ENCODE measurements at places on chromosomes 11 and 22.
A peak's percentile ranks its signal among the peaks of the same experiment; 100 is the strongest.

DNA sequence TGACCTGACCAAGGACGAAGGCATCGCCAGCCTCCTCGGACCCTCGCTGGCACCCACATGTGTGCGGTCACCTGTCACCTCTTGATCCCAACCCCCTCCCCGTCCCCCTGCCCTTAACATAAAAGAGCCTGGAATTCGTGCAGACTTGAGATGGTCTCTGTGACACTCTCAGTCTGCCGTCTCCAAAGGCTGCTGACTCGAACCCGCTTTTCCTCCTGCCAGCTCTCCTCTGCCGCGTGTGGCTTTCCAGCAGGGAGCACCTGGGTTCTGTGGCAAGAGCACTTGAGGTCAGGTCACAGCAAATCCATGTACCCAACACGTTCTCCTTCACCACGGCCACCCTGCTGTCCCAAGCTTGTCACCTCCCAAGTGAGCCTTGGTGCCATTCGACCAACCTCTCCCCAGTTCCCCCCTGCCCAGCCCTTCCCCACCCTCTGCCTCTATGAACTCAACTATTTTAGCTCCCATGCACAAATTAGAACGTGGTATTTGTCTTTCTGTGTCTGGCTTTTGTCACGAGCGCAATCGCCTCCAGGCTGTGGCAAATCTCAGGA is 207.6 kb downstream of the BRD1 start:
- DNase-seq: no peak

- DNase-seq: no peak
These were observed 15.3 kb downstream of the CLPB start for GRCh38 chr11:72418834-72419560.

- DNase-seq: no peak
These were observed 29.0 kb downstream of the PRRG4 start for GRCh38 chr11:32858731-32859130.

DNA sequence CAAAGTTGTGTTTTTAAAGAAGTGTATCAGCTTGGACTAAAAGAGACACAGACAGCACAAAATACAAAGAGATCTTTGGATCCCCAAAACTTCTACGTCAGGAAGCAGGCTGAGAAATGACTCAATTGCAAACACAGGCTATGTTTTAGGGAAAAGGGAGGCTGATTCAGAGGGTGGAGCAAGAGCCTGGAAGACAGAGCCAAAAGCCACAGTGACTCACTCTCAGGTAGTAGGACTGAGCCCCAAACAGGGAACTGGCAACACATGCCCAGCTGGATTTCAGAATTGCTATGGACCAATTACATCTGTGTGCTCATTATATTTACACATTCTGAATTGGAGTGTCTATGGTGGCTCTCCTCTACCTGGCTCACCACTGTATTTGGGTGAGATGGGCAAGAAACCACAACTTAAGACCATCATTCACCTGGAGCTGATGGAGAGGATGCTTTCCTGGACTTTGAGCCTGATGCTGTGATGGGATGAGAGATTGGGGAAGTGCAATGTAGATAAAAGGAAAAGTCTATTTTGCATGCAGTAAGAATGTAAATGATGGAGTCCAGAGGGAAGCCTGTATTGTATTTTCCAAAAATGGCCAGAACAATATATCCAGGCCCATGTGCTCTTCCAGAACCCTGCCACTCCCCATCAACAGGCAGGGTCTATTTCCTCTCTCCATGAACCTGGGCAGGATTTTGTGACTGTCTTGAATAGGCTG is 20.8 kb upstream of the LINC01488 start:
- DNase-seq: no peak

- DNase-seq: peak; percentile 52
These were observed 718 bp downstream of the FADS2 start for GRCh38 chr11:61828629-61829407.

DNA sequence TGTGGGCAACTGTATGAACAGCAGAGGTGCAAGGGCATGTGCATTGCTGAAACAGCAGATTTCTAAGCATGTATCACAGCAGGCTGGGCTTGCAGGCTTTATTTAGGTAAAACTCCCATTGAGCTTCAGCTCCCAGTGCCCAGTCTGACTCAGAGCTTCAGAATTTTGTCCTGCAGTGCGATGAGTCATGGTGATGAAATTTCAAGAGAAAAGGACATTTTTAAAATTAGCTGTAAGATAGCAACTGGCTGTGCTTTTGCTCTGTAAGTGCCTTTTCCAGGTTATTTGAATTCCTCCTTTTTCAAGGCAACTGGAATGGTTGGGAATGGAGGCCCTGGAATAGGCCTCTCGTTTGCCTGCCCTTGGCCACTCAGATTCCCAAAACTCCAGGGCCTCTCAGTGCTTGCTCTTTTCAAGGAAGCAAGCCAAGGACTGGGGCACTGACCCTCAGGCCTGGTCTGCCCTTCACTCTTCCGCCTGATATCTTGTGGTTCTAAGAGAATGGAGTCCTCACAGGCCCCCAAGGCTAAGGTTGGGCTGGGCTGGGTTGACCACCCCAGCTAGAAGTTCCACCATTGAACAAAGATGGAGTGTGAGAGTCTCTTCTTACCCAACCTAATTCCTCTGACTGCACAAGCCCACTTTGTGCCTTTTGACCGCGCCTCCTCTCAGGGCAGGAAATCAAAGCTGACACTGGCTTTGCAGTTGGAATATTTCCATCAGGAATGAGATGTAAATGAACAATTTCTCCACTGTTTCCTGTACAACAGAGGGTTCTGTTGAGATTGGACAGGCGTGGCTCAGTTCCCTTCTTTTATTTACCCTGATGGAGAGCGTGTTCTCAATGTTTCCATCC is 59.5 kb upstream of the PRSS23 start:
- DNase-seq: no peak

DNA sequence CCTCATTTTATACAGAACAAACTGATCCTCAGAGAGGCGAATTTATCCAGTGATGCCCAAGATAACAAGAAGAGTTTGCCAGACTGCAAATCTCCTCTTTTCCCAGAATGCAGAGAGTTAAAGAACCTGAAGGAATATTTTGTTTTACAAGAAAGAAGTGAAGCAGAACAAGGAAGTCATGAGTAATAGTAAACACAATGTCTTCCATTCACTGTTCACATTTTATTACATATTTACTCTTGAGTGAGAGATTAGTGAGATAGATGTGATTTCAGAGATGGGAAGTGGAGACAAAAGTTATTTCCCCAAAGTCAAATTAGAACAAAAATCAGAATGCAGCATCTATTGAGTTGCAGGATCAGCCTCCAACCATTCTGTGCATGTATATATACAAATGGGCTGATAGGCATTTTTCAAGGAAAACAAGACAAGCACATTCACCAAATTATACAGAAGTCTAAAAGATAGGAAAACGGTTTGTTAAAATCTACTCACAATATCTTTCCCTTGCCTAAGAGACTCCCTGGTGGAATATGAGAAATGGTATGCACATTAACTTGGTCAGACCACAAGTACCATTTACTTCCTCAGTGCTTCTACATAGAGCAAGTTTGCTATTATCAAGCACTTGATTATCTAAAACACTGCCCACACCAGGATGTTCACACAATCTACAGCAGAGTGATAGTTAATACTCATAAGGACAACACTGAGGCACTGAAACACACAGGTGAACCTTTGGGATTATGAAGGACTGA is 12.0 kb downstream of the GUCY1A2 start:
- no peak for DNase-seq

GRCh38 chr11:50298182-50298988 is 265.7 kb downstream of the OR4C45 start:
- DNase-seq: no peak

DNA sequence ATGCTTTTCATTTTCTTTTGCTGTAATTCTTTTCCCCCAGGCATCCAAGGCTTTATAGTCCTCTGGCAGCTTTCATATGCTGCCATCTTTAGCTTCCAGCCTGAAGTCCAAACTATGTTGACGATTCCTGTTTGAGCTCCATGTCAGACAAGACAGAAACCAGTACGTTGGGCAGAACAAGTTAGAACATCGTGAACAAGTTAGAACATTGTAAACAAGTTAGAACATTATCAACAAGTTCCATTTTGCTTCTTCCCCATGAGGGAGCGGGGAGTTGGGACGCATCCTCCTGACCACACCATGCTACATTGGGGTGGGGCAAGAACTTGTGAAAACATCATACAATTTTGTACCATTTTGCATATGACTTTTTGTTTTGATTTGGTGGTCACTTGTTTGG is 23.9 kb downstream of the GLB1L2 start:
- no peak for DNase-seq

Measured in CD4-positive, alpha-beta T cell treated with Interleukin-6 for 4 hours (primary cell).